ENCODE measurements at places on chromosomes 2 and 18.

GRCh38 chr18:74299746-74300145 is 8.0 kb upstream of the CYB5A start:
- DNase-seq: no peak

DNA sequence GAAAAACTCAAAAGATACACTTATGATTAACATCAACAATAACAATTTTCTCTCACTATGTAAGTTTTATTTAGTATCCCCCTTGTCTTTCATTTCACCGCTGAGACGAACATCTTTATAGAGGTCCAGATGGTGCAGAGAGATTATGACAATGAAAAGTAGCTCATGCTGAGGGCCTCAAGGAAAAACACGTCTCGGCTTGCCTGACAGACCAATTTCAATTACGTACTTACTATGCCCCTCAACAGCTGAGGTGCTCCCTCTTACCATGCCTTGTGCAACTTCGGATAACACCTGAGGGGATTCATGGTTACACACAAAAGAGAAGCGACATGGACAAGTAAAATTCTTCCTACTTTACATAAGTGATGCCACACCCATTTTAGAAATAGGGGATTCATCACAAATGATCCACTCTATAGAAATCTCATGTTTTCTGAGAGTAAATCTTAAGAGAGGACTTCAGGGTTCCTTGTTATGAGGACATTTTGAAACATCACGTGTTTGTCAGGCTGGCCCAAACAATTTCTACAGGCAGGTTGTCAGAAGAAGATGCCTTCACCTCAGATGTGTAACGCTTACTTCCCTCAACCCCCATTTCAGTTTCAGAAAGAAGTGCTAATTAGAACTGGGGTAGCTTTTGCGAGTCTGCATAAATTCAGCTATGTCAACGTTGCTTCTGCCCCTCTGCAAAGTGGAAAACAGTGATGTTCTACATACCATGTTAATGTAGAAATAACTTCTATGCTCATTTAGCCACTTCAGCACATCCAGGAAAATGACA is 191.4 kb downstream of the NRXN1 start:
- no peak for DNase-seq

DNA sequence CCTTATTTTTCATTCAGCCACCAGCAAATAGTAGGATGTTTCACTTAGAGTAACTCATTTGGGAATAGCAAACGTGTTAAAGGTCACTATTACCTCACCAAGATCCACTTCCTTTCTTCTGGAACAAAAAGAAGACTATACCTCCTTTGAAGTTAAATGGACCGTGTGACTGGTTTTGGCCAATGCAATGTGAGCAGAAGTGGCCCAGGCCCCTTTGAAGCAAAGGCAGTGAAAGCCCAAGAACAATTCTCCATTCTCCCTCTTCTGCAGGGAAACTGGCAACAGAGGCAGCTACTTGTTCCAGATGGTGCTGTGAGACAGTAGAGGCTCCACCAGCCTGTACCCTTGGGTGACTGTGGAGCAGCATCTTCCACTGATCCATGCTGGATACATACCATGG is 11.3 kb upstream of the MALL start:
- DNase-seq: no peak

- no peak for DNase-seq
Measured at GRCh38 chr2:134148843-134149472, 104.9 kb upstream of the MGAT5 start.

DNA sequence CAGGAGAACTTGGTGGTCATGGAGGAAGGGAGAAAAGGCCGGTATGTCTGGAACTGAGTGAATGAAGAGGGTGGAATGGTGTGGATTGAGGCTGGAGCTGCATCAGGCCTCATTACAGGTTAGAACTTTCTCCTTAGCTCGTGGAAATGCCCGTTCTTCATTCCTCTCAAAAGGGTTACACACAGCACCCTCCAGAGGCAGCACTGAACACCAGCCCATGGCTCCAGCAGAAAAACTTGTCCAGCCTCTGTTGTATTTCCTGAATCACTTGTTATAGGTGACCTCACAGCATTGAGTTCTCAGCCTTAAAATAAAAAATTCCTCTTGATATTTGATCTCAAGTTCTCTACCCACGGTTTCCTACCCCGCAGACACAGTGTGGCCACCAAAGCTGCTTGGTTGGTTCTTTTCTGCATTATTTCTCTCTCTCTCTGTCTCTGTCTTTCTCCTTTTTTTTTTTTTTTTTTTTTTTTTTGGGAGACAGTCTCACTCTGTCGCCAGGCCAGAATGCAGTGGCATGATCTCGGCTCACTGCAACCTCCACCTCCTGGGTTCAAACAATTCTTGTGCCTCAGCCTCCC is 89.6 kb downstream of the ITGB1BP1 start:
- DNase-seq: no peak

GRCh38 chr2:168758970-168759820 is 43.2 kb upstream of the NOSTRIN start:
- DNase-seq: no peak

GRCh38 chr18:49813069-49813318 is 339 bp downstream of the ACAA2 start:
- no peak for DNase-seq

- no peak for DNase-seq
Measured at GRCh38 chr2:41242001-41242331, 790.1 kb upstream of the SLC8A1 start.

DNA sequence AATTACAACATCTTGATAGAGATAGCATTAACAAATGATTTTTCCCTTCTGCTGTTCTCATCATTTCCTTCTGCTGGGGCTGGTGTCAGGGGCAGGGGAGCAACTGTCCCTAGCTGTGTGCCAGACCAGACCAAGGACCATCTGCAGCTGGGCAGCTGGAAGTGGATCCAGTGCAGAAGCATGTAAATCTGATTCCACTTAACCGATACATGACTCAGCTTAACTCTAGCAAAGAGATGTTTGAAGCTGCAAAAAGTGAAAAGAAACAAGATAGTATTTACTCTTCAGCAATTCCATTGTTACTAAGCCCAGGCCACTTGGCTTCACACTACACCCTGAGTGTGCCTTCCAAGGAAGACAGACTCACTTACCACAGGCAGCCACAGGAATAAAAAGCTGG is 151.1 kb downstream of the GALNT1 start:
- DNase-seq: no peak

DNA sequence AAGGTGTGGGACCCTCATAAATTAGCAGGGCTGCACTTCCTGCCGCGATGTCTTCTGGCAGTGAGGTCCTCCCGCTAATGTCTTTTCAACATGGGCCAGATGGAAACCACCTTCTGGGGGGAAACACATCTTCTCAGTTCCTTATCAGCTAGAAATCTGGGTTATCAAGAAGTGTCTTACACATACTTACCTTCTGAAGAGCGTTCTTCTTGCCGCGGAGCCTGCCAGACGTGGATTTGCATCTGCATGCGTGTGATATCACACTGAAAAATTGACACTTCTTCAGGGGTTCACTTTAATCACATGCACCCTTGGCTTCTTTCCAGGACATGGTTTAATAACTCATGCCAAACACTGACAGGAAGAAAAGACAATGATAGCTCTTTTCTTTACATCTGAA is 163.5 kb upstream of the SOX11 start:
- DNase-seq: no peak

DNA sequence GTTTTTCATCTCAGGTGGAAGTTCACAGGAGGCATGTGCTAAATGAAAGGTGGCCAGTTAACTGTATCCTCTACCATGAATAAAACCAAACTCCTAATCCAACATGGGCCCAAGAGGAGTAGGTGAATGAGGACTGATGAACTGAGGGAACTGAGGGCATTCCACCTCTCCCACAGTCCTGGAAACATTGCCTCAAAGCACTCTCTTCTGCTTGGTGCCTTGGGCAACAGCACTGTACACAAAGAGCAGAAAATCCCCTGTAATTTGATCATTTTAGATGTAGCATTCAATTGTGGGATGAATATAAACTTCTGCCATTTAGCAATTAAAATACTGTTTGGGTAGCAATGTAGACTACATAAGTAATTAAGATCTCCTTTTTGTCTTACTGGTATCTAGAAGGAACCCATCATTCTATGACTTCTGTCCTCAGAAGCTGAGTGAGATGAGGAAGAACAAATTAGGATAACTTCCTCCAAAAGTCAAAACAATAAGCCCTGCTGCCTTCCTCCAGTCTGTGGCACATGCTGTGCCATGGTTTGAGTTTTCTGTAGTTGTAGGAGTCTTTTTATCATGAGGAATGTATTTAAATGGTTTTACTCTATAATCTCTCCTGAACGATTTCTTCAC is 86.7 kb upstream of the ZEB2 start:
- DNase-seq: no peak

GRCh38 chr2:142140434-142140845 is 9.6 kb upstream of the LRP1B start:
- no peak for DNase-seq

GRCh38 chr2:44804406-44805265 is 136.9 kb upstream of the SIX3 start:
- no peak for DNase-seq

DNA sequence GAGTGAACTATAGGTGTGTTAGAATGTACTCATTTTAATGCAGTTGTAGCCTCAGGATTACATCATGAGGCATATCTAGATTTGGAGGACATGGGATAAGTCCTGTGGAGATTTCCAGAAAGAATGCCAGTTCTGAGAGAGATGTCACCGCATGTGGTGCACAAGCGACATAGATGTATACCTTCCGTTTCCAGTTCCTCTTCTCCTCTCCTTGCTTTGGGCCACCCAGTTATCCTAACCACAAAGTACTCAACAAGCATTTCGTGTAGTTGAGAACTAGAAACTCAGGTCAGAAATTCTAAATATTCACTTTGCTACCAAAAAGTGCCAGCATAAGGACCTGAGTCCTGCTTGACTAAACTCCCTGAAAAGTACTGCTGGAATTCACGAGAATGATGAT is 66.5 kb downstream of the KCTD18 start:
- DNase-seq: no peak

GRCh38 chr2:111898703-111899514 is 502 bp downstream of the MERTK start:
- no peak for DNase-seq

DNA sequence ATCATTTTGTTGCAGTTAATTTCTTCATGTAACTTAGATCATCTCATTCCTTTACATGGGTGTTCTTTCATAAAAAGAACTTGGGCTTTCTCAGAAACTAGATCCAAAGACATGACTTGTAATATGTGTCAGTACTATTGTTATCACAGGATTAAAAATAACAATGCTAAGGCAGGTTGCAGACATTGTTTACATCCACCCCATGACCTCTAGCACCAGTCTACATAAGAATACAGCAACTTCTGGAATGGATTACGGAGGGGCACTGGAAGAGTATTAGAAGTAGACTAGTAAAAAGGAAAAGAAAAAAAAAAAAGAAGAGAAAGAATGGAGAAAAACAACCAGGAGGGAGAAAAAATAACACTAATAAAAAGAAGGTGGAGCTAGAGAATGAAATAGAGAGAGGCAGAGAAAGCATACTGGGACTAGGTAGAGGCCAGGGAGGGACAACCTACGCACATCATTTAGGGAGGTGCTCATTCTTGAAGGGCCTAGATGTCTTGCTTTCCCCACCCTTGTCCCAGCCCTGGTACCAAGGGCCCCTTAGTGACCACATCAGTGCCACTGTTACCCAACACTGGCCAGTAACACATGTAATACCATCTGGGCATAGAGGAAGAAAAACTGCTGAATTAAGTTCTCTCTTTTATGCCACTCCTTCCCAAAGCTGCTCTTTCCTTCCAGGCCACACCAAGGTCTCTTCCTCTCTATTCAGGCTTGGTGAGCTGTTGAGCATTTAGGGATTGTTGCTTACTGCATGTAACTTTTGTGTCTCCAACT is 70.6 kb upstream of the KLF7 start:
- no peak for DNase-seq

DNA sequence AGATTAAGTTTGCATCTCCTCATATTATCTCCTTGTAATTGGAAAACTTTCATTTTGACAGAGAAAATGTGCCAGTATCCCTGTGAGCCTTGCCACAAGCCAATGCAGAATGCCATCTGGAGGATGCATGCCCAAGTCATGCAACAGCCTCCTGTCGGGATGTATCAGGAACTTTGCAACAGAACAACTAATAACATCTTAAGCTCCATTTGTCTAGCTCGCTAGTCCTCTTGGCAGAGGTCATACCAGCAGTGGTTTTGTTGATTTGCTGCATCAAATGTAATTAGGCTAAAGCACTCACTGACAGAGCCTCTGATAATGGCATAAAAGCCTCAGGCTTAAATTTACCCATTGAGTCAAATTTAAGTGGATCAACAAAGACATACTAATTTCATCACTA is 125.8 kb downstream of the UBE2E3 start:
- DNase-seq: no peak

- no peak for DNase-seq
Measured at GRCh38 chr18:6734726-6735430, 5.4 kb downstream of the ARHGAP28 start.

GRCh38 chr18:13576598-13576997 is 149.8 kb downstream of the FAM210A start:
- no peak for DNase-seq

GRCh38 chr2:229372207-229372606 is 101.1 kb upstream of the PID1 start:
- DNase-seq: no peak

DNA sequence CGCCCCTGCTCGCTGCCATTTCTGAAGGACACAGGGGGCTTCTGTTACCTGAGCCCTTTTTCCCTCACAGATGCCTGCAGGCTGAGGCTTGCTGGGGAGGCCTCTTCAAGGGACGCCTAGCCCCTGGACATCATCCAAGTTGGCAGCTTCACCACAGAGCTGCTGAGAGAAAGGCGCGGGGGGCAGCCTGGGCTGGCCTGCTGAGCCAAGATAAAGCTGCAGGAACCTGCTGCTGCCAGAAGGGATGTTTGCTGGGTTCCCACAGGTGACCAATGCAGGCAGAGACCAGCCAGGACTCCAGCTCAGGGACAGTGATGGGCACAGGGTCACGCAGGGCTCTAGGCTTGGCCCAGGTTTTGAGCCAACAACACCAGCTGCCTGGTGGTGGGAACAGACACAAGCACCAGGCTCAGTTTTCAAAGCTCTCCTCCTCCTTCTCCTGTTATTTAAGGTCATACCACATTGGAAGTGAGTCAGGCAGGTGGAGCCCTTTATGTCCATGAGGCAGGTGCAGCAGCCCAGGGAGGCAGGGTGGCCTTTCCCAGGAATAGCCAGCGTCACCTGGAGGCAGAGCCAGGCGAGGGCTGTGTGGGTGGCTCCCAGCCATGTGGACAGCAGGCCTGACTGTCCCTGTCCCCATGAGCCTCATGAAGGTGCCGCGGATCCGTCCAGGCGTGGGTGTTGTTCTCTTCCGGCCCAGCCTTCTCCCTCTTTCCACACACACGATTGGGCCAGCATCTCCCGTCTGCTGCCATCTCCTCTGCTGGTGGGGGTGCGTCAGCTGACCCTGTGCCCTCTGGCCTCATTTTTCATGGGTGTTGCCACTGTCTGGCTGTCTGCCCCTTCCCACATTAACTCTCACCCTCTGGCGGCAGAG is 515.5 kb upstream of the MYT1L start:
- no peak for DNase-seq

GRCh38 chr2:42961385-42961811 is 169.0 kb upstream of the HAAO start:
- DNase-seq: no peak

GRCh38 chr18:59029663-59030429 is 109.8 kb upstream of the SEC11C start:
- no peak for DNase-seq

Data from cortex of kidney (tissue), 1 donor.